ENCODE measurements at places on chromosomes 12 and 14.
A peak's percentile ranks its signal among the peaks of the same experiment; 100 is the strongest.

GRCh38 chr12:65532764-65533163, 254.3 kb downstream of the MSRB3 start:
- DNase-seq = no peak

GRCh38 chr12:89140602-89141238, 211.6 kb downstream of the DUSP6 start:
- no peak for DNase-seq

GRCh38 chr14:73763396-73763795, 49.2 kb upstream of the PNMA1 start:
- DNase-seq = no peak

GRCh38 chr14:24664366-24664765, 30.4 kb upstream of the GZMB start:
- DNase-seq = no peak

- DNase-seq = no peak
Measured at GRCh38 chr12:74984631-74985030, 225.0 kb downstream of the KCNC2 start.

DNA sequence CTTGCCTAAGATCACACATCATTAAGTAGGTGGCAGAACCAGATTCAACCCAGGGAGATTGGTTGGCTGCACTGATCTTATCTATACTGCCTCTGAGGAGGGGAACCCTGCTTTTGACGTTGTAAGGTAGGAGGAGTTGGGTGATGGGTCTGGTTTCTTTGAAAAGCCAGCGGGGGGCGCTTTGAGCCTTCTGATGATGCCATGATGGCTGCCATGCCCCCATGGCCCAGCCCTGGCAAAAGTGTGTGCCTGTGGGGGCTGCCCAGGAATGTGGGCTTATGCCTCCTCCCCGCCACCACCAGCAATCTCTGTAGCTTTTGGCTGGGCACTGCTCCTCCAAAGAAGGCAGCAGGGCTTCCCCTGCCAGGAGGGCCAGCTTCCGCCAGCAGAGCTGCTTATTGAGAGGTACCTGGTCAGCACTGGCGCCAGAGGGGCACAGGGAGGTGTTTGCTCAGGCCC, 224.3 kb downstream of the SLC41A2 start:
- DNase-seq = peak; percentile 65

DNA sequence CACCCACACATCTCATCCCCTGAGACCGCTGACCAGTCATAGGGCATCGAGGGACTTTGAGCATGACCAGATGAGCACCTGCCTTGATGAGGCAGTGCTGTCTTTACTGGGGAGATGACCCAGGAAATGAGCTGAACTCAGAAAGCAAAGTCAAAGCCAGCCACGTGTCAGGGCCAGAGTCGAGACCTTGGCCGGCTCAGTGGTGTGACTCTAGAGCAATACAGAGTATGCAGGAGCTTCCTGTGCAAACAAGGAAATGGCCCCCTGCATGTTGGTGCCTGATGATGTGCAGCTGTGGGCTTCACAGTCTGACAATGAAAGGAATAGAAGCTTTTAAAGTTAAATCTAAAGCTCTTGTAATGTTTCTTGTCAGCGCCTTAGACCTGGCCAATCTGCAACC, 332.9 kb downstream of the PCNX1 start:
- peak; percentile 24 for DNase-seq

DNA sequence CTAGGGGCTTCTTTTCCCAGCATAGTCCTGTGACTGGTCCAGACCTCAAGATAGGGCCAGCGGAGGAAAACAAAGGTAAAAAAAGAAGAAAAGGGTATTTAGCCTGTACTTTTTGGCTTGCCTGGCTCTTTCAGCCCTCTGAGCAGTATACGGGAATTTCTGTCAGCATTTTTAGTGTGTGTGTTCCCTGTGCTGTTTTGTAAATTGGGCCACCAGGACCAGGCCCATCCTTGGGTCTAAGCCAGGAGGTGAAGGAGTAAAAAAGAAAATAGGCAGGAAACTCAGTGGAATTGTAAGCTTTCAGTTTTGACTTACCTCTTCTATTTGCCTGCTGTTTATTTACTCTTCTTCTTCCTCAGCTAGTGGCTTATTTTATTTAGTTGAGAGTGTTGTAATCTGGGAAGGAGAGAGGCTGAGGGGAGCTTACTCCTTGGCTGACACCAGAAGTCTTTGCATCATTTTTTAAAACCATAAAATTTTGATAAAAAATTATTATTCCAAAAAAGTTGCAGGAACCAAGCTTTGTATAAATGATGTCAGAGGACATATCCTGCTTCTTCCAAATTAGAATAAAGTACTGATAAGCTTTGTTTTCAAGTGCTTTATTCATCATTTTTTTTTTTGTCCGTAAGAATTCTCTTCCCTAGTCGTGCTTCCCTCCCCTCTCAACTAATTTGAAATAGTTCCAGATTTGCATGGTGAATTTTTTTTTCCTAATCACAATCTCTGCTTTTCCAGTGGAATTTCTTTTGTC, 63.7 kb downstream of the DIP2B start:
- DNase-seq = no peak

DNA sequence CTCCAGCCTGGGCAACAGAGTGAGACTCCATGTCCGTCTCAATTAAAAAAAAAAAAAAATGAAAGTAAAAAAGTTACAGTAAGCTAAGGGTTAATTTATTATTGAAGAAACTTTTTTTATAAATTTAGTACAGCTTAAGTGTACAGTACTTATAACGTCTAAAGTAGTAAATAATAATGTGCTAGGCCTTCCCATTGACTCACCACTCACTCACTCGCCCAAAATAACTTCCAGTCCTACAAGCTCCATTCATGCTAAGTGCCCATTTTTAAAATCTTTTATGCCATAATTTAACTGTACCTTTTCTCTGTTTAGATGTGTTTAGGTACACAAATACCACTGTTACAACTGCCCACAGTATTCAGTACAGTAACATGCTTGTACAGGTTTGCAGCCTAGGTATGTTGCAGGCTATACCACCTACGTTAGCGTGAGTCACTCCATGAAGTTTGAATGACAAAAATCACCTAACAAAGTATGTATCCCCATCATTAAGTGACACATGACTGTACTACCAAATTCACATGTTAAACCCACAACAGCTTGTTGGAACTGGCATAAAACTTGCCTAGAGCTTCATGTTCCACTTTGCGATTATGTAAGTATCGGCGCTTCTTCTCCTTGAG, 10.7 kb downstream of the KANSL2 start:
- no peak for DNase-seq

DNA sequence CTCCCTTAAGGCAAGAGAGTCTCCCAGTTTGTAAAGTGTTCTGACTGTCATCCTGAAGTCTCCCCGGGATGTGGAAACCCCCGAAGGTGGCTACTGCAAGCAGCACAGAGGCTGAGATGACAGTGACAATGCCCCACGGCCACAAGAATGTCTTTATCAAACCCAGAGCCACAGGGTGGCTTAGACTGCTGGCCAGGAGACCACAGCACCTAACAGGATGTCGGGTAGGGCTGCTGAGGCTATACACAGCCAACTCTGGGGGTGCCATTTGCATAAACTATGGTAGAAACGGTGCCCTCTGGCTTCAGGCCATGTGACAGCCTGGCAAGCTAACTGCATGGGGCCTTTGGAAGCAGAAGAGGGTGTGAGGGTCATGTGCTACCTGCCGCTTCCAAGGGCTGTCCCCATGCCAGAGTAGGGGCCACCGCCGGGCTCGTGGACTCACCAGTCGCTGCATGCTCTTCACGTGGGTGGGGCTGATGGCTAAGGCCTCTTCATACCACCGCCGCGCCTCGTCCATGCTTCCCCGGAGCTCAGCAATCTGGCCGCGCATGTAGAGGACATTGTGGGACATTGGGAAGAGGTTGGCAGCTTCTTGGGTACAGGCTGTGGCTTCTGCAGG, 180.9 kb downstream of the CALM1 start:
- DNase-seq = peak; percentile 7

DNA sequence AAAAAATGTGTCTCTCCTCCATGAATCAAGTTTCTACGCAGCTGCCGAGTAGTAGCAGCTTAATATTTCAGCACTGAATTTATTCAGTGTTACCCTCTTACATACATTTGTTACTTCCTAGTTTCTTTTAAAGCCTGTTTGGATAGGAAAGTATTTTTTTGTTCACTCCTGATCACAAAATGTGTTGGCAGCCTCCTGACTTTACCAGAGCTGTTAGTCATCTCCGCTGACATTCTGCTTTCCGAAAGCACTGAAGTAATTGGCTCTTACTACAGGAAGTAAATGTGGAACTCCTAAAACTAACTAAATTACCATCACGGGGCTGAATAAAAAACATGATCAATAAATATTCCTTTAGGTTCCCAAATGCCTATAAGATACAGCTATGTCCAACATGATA, 225.5 kb downstream of the EPS8 start:
- no peak for DNase-seq
